ENCODE measurements at places on chromosomes 5 and 9. TPM values are rescaled to one million over a fixed set of nuclear protein-coding genes. Genes with fewer than 3 reads are reported as not detected.
A peak's percentile ranks its signal among the peaks of the same experiment; 100 is the strongest.

DNA sequence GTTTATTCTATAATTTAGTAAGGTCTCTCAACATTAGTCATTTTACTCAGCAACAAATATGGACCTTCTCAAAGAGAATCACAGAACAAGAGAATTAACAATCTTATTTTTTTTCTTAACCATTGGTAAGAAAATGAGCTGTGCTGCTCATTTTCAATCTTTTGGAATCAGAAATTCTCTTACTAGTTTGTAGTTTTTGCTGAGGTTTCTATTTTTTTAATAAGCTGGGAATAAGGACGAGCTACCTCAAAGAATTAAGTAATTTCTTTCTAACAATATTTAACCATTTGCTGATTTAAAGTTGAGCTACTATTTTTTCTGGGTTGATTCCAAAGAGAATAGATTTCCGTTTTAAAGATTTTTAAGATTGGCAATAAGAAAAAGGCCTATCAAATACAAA is 44.2 kb downstream of the PLGRKT start:
- DNase-seq = no peak

- DNase-seq = no peak
Measured at GRCh38 chr5:81006947-81007636, 46.9 kb downstream of the RASGRF2 start.

- DNase-seq = no peak
Measured at GRCh38 chr5:132458651-132459030, 31.9 kb downstream of the IRF1 start.

- DNase-seq = no peak
Measured at GRCh38 chr5:59506285-59506877, 387.1 kb downstream of the PDE4D start.

DNA sequence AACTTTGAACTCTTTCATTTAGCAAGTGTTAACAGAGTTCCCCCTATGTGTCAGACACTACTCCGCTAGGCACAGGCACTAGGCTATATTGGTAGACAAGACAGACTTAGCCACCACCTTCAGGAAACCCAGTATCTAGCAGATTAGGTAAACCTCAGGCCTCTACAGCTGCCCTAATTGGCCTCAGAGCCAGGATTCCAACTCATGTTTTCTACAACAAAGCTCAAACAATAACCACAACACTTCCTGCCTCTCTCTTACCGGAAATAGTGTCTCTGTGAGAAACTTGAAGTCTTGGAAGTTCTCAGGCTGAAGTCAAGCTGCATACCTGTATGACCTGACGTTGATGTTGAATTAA is 116.6 kb upstream of the SLC44A1 start:
- DNase-seq = no peak

GRCh38 chr5:181118369-181118768 is 12.6 kb downstream of the OR2V1 start:
- no peak for DNase-seq

The NRG2 gene
- polyA plus RNA-seq = 1.8 TPM

GRCh38 chr9:6417186-6417585 is 4.2 kb downstream of the UHRF2 start:
- no peak for DNase-seq

- DNase-seq = no peak
Measured at GRCh38 chr5:90962481-90962880, 403.9 kb downstream of the ADGRV1 start.

GRCh38 chr5:44983006-44983405 is 174.3 kb downstream of the MRPS30 start:
- DNase-seq = no peak

- DNase-seq = peak; percentile 89
Measured at GRCh38 chr9:69672596-69673310, 582 bp upstream of the APBA1 start.

GRCh38 chr9:70772601-70773000 is 348.8 kb downstream of the TRPM3 start:
- no peak for DNase-seq

GRCh38 chr9:94173632-94174031 is 85.5 kb upstream of the ZNF169 start:
- no peak for DNase-seq

- DNase-seq = peak; percentile 39
Measured at GRCh38 chr9:96420468-96421219, 2.5 kb upstream of the ZNF367 start.

- DNase-seq = no peak
Measured at GRCh38 chr5:10233011-10233410, 16.7 kb downstream of the ATPSCKMT start.

- DNase-seq = no peak
Measured at GRCh38 chr5:105554568-105555169, 1992.1 kb upstream of the NUDT12 start.

GRCh38 chr5:134538296-134538695 is 12.8 kb downstream of the JADE2 start:
- no peak for DNase-seq

DNA sequence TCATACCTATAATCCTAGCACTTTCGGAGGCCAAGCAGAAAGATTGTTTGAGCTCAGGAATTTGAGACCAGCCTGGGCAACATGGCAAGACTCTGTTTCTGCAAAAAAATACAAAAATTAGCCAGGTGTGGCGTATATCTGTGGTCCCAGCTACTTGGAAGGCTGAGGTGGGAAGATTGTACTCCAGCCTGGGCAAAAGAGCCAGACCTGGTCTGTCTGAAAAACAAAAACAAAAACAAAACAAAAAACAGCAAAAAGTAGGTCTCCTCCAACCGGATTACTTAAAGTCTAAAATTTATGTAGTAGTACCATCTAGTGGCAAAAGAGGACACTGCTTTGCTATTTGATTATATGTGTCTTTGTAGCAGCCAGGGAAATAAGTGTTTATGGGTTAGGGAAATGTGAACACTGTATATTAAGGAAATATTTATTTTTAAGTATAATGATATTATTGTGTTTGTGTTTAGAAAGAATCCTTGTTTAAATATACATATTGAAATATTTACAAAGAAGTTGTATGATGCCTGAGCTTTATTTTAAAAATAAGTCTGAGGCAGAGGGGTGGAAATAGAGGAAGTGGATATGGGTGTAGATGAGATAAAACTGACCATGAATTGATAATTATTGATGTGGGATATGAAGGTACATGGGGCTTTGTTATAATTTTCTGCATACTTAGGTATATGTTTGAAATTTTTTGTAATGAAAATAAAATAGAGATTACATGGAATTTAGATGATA is 20.0 kb downstream of the APC start:
- peak; percentile 81 for DNase-seq

The SEMA4D gene
- polyA plus RNA-seq = 22.9 TPM

The BNC2 gene
- 9.9 TPM for polyA plus RNA-seq

The TRIM23 gene
- 23.3 TPM for polyA plus RNA-seq
